ENCODE measurements at places on chromosomes 4 and X. TPM values are rescaled to one million over a fixed set of nuclear protein-coding genes. Genes with fewer than 3 reads are reported as not detected.

The SSX1 gene
- not detected for total RNA-seq

The ANAPC10 gene
- 26.6 TPM for total RNA-seq

The CT45A8 gene
- not detected for total RNA-seq

The ATP1B4 gene
- total RNA-seq: 220 TPM

The MUC7 gene
- total RNA-seq: not detected

The MSN gene
- 57.9 TPM for total RNA-seq

The SERTM2 gene
- 0.52 TPM for total RNA-seq

The ALAS2 gene
- 301 TPM for total RNA-seq

The DYNLT3 gene
- total RNA-seq: 4.7 TPM

The HS6ST2 gene
- total RNA-seq: 19.8 TPM

The SNX25 gene
- total RNA-seq: 12.5 TPM

The PASD1 gene
- under 0.01 TPM for total RNA-seq

The HAUS7 gene
- total RNA-seq: 11.0 TPM

The RHOXF2B gene
- not detected for total RNA-seq

The BCOR gene
- total RNA-seq: 19.8 TPM

All from skeletal muscle tissue (tissue), 5 donors.